ENCODE measurements at places on chromosomes 16 and 17. TPM values are rescaled to one million over a fixed set of nuclear protein-coding genes. Genes with fewer than 3 reads are reported as not detected.

The ARHGAP23 gene
- 43.0 TPM for total RNA-seq

The IGSF6 gene
- total RNA-seq: not detected

The CA7 gene
- total RNA-seq: not detected

The CCL13 gene
- total RNA-seq: not detected

The ELMO3 gene
- 25.8 TPM for total RNA-seq

- DNase-seq: peak; percentile 46
These were observed 10.1 kb upstream of the STAC2 start for GRCh38 chr17:39235555-39236449.

DNA sequence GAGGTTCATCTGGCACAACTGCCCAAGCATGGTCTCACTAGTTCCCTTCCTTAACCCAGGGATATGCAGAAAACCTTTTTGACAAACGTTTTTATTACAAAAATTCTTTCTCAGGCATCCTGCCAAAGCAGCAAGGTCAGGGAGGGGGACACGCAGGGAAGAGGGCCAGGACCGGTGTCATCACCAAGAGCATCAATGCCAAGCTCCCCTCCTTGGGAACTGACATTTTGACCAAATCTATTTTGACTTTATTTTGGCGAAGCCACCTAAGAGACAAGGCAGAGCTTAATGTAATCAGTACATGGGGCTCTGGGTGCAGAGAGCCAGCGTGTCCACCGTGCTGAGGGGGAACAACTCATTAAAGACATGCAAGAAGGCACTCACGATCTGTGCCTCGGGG, 265.2 kb downstream of the CBLN1 start:
- no peak for DNase-seq

GRCh38 chr17:53490447-53490968, 332.2 kb upstream of the KIF2B start:
- no peak for DNase-seq

- peak; percentile 75 for DNase-seq
These were observed 192.8 kb downstream of the MAP2K6 start for GRCh38 chr17:69607162-69607834.

GRCh38 chr16:69476920-69477443, 52.6 kb downstream of the CYB5B start:
- DNase-seq: peak; percentile 76

DNA sequence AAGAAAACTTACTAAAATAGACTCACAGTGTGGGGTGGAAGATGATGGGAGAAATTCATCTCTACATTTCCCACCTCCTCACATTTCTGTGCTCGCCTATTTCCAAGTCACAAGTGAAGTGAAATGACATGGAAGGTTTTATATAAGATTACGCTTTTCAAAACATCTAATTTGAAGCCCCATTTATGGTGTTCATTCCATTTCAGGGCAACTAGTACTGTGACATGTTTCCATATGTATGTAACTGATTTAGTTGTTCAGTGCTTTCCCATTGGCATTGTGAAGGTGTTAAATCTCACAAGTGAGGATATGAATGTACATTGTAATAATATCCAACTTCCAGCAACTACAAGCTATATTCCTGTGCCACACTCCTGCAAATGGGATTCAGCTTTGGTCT, 1174.8 kb downstream of the CDH11 start:
- no peak for DNase-seq

DNA sequence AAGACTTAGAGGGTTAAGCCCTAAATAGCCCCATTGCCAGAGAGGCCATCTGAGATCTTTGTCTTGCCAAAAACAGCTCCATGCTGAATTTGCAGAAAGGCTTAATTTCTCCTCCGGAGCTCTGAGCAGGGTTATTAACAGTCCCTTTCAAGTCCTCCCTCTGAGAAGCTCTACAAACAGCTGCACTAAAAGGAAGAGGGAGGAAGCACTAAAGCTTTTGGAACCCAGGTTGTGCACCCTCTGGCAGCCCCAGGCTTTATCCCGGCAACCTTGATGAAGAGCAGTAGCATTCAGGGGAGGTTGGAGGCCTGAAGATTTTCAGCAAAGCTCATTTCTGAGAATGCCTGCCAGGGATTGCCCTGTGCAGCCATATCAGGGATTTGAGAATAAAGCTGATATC, 554.7 kb downstream of the RBFOX1 start:
- DNase-seq: no peak
